ENCODE measurements at places on chromosomes 5 and 9.
A peak's percentile ranks its signal among the peaks of the same experiment; 100 is the strongest.

GRCh38 chr9:99762470-99762869 is 59.2 kb upstream of the NR4A3 start:
- DNase-seq, result no peak

- no peak for DNase-seq
Observed at GRCh38 chr5:443239-444151, 519 bp downstream of the EXOC3 start.

- DNase-seq, result no peak
Observed at GRCh38 chr5:178425621-178426068, 164.5 kb downstream of the COL23A1 start.

DNA sequence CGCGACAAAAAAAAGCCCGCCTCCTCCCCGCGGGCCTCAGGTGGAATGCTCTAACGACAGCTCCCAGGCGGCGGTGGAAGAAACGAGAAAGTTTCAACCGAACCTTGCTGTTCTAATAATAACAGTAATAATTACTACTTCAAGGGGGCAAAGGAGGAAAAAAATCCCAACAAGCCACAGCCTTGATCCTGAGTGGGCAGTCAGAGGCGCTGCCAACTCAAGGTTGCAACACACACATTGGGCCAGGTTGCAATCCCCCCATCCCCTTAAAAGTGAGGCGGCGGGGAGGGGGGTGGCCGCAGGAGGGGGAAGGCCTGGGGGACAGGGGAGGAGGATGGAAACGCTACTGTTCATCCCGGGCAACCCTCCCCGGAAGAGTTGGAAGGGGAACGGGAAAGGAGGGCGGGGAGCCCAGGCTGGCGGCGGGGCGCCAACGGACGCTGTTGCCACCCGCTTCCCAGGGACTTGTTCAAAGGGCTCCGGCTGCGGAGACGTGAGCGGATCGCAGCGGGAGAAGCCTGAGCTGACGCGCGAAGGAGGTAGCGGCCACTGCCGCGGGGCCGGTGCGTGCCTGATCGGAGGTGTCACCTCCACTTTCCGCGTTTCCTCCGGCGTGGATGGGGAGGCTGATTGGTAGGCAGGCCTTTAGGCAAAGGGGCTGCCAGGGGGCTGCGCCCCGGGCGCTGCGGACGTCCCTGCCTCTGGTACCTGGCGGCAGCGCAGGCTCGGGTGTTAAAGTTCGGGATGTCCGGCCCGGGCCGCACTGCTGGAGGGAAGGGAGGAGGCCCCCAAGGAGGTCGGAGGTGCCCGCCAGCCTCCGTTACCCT is 647 bp downstream of the SMARCA2 start:
- peak; percentile 63 for DNase-seq

DNA sequence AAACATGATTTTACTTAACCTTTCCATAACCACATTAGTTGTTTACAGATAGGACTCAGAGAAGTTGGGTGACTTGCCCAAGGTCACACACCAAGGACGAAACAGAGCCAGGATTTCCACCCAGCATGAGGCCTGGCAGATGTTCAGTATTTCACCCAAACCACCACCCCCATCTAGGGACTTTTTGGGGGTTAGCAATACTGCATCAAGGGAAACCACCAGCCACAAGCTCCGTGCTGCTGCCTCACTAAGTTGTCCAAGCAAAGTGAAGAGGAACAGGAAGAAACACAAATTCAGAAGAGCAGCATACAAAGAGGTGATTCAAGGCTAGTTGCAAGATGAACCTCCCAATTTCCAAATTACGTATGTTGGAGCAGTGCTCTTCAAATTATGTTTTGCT is 219.6 kb upstream of the RORB start:
- no peak for DNase-seq

GRCh38 chr5:136484808-136485325 is 119.5 kb upstream of the TRPC7 start:
- no peak for DNase-seq

GRCh38 chr9:30035761-30036160 is 2348.7 kb upstream of the ACO1 start:
- no peak for DNase-seq

DNA sequence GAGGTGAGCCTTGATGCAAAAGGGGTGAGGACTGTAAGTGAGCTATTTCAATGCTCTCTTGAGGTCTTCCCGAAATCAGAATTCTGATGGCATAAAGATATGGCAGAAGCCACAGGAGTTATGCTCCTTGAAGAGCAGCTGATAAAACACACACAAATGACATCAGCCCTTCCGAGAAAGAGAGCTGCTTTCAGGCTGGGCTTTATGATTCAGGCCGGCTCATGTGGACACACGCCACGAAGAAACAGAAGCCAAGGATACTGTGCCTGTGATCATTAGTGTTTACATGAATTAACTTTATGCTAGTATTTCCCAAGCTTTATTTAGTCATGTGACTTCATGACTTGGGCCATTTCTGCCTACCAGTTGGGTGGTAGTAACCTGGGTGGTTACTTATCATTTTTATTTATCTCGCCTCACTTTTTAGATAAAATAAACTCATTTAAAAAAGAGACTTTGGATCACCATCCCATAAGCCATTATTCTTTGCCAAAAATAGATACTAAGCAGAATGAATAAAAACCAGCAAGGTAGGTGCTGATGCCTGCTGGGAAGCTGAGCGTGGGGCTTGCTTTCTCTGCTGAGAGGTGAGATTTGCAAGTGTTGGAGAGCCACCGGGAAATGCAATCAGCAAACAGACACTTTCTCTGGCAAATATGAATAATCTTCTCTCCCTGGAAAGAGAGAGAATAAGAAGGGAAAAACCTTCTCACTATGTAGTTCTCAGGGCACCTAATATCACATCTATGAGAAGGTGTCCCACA is 73.0 kb upstream of the SLC25A51 start:
- no peak for DNase-seq

All from nephron progenitor cell (in vitro differentiated cells).